Activated CD4-positive, alpha-beta T cell treated with anti-CD3 and anti-CD28 coated beads, Interleukin-10, Interleukin-2, amounts not matched to agents 100 ng/mL and 50 ng/mL, durations not matched to agents 16 hours and 8 hours (primary cell): ENCODE measurements at places on chromosomes 16 and 17.

- no peak for DNase-seq
Measured at GRCh38 chr17:36848008-36848902, 89.0 kb upstream of the LHX1 start.

DNA sequence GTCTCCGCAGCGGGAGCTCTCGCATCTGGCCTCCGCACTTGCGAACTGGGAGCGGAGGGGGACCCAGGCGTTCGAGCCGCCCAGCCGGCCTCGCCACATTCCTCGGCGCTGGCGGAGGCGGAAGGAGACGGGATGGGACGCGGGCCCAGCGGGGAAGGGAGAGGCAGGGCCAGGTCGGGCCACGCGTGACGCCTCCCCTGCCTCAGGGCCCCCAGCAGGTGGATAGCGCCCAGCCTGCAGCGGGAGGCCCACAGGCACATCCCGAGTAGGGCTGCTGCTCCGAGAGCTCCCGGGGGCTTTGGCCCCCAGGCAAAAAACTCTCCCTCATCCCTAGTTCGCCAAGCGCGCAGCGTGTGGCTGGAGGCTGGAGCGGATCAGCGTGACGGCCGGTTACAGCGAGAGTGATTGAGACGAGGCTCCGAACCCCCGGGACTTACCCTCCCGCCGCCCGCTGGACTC is 800 bp downstream of the PLEKHH3 start:
- DNase-seq: no peak

GRCh38 chr17:2011411-2012371 is 13.4 kb downstream of the RTN4RL1 start:
- no peak for DNase-seq

GRCh38 chr17:76523084-76524037 is 14.1 kb downstream of the CYGB start:
- DNase-seq: peak; percentile 83

GRCh38 chr17:40915199-40915661 is 22.2 kb downstream of the KRT23 start:
- DNase-seq: peak; percentile 58

GRCh38 chr16:53612003-53612402 is 91.7 kb downstream of the RPGRIP1L start:
- DNase-seq: no peak

DNA sequence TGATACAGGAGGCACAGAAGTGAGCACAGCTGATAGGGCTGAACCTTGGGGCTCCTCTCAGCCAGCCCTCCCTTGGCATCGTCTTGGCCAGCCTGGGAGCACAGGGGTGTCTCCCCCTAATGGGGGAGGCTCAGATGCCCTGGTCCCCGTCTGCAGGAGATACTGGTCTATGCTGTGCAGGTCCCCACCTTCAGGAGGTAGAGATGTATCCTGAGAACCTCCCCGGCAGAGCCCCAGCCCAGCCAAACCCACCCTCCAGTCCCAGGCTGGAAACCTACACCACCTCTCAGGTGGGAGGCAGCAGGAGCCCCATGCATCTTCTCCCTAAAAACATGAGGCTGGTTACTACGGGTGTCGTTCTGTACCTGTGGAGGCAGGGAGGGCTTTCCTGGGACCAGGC is 38.7 kb downstream of the ABCC6 start:
- DNase-seq: no peak

DNA sequence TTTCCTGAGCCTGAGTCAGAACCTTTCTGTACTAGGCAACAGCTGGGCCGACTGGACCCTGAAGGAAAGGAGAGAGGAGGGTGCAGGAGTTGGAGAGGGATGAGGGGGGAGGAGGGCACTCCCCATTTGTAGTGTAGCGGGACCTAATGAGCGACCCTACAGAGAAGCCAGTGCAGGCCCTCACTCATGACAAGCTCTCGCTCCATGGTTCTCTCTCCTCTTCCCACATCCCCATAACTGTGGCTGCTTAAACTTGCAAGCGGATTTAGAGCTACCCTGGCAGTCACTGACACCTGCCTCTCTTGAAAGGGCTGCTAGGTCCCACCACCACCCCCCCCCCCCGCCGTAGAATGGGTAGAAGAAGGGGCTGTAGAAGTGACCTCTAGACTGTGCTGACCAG is 14.5 kb downstream of the NKD1 start:
- DNase-seq: no peak

DNA sequence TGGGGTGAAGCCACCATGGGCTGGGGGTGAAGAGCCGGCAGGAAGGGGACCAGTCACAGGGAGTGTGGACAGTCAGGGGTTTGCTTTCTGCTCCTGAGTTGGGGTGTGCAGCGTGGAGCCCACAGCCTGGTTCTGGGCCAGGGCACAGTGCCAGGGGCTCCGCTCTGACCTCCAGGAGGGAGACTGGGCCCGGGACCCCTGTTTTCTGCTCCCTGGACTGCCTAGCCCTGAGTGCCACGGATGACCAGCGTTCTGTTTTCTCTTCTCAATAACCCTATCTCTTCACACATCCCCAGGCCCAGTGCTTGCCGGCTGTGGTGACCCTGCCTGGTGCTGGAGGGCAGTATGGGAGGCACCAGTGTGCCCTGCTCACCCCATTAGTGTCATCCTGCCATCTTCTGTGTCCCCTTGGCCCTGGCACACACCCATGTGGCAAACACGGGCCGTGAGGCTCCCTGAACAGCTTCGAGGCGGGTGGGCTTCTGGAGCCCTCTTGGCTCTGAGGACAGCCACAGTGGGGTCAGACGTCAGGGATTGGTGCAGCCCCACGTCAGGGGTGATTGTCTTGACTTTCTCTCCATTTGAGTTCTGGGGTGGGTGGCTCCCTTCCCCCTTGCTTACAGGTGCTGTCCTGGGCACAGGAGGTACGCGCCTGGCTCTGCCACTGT is 1.1 kb downstream of the CEMP1 start:
- DNase-seq: no peak

DNA sequence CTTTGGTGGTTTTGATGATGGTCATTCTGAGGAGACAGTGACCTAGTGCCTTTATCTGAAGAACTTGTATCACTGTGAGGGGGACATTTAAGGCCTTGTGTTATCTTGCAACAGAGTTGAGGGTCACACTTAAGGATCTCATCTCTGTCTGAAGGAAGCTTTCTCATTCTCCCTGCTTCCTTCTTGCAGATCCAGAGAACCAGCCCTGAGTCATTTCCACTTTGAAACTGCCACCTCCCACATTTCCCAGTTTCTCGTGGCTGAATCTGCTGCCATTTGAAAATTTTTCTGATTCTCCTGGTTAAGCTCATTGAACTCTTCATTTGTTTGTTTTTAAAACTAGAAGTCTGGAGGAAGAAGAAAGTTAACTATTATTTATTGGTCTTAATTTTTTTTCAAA is 190.2 kb upstream of the CDH11 start:
- no peak for DNase-seq

DNA sequence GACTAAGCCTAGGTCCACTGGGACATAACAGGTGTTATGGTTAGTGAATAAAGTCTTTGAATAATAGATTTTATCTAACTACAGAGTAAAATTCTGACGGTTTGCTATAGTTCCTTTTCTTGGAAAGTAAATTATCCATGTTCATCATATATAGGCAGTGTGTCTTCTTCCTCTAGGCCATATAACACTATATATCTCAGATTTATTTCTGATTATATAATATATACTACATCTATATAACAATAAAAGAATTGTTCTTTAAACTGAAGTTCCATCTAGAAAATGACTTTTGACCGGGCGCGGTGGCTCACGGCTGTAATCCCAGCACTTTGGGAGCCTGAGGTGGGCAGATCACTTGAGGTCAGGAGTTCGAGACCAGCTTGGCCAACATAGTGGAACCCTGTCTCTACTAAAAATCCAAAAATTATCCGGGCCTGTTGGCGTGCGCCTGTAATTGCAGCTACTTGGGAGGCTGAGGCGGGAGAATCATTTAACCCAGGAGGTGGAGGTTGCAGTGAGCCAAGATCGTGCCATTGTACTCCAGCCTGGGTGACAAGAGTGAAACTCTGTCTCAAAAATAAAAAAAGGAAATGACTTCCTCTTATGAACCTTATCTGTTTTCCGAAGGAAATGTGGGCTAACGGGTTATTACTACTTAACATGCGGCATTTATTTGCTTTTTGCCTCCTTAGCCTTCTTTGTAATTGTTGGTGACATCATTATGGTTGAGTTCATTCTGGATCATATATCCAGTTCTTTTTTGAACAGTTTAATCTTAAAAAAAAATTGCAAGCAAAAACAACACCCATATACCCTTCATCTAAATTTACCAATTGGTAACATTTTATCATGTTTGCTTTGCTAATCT is 29.2 kb downstream of the NOL11 start:
- DNase-seq: no peak

DNA sequence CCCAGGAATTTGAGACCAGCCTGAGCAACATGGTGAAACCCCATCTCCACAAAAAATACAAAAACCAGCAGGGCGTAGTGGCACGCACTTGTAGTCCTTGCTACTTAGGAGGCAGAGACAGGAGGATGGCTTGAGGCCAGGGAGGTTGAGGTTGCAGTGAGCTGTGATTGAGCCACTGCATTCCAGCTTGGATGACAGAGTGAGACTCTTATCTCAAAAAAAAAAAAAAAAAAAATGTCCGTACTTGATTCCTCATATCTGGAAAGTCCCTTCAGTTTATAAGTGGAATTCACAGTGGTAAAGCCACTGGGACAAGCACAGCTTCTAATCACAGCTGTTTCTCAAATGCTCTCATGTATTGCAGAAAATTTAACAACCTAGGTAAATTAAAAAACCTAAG is 78.6 kb upstream of the CREBBP start:
- DNase-seq: no peak

GRCh38 chr17:41967141-41967920 is 736 bp downstream of the CNP start:
- peak; percentile 46 for DNase-seq

DNA sequence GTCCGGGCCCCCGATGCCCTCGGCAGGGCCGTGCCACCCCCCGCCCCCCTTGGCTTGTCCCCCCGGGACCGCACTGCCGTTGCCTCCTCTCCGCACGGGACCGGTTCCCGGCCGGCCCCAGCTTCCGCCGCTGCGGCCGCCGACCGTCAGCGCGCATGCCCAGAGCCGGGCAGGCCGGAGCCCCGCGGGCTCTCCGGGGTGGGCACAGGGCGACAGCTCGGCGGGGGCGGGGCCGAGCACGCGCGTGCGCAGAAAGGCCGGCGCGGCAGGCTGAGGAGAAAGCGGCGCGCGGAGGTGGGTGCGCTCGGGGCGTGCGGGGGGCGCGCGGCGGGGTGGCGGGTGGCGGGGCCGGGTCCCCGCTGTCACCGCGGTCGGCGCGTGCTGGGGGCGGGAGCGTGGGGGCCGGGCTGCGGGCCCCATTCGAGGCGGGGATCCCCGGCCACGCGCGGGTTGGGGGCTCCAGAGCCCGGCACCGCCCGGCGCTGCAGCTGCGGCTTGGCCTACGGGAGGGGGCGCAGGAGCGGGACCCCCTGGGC is at the start of gene TBC1D24:
TSS of gene TBC1D24 (plus strand) at position 251 of the 536 bp plus-strand sequence. CDS start 21,022 bp downstream, outside the sequence.
- DNase-seq: peak; percentile 94

- no peak for DNase-seq
Measured at GRCh38 chr16:12403746-12404658, 399.7 kb downstream of the CPPED1 start.

GRCh38 chr17:76087531-76087930 is 8.5 kb downstream of the ZACN start:
- no peak for DNase-seq

DNA sequence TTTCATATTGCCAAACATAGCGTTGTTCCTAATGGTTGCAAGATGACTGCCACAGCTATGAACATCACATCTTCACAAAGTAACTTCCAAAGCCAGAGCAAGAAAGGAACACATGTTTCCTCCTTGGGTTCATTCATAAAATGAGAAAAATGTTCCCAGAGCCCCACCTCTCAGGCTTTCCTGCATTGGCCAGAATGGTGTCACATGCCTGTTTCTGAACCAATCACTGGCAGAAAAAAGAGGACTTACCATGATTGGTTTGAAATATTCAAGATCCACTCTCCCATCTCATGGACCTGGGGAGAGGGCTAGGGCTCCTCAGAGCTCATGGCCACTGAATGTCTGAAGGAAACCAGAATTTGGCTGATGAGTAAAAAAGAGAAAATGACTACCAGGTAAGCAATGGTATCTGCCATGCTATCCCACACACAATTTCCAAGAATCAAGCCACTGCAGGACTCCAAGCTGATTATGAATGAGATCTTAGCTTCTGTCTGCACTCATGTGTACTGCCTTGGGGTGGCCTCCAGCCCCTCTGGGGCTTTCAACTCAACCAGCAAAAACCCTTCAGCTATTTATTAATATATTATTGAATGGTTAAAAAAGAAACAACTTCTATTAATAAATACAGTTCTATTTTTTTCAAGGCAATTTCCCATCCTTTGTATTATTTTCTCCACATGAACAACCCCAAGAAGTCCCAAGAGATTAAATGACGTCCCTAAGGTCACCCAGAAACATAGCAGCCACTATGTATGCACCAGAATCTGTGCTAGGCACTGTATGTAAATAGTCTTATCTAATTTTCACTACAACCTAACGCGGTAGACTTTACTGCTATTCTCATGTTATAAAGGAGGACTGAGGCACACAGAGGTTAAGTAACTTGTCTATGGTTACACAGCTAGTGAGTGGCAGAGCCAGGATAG is 61.4 kb upstream of the TMC5 start:
- peak; percentile 12 for DNase-seq

- no peak for DNase-seq
Measured at GRCh38 chr17:61659437-61659836, 68.4 kb upstream of the NACA2 start.

- DNase-seq: no peak
Measured at GRCh38 chr16:4514606-4515005, 24.0 kb downstream of the CDIP1 start.

DNA sequence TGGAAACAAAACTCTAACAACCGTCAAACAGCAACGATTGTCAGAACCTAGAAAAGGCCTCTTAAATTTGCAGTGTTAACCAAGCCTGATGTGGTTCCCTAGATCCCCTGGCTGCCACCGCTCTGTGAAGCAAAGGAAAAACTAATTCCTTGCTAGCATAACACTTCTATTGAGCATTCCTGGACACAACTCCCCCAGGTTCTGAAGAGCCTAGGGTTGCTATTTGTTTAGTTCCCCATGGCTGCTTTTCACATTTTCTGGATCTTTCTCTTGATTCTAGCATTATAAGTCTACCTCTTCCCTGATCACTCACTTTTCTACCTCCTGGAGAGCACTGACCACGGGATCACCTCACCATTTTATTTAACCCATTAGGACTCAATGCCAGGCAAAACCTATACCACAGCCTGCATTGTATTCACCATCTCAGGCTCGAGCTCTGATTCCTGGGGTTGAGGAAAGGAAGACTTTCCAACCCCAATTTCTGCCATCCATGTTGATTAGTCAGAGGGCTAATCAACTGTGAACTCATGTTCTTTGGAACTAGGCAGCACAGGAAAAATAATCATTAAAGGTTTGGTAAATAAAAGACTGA is 692 bp upstream of the KCNJ16 start:
- DNase-seq: no peak

- DNase-seq: peak; percentile 38
Measured at GRCh38 chr16:15952265-15952711, 2.9 kb downstream of the ABCC1 start.
